ENCODE measurements at places on chromosomes 4 and X.

GRCh38 chrX:13013363-13014110, 30.9 kb downstream of the FAM9C start:
- no peak for DNase-seq

DNA sequence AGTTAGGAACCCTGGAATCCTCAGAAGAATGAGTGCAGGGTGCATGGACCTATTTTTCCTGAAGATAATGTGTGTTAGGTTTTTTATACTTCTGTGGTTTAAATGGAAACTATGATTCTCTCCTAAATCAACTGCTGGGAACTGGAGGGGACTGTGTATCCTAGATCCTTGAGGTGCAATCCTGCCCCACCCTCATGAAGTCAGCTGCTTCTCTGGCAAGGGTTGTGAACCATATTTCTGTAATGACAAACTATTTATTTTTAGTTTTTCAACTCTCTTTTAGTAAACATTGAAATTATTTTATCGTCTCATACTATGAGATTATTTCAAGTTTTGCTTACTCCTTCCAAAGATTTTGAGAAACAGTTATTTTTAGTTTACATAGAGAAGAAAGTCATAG, 25.8 kb upstream of the VEGFC start:
- DNase-seq: no peak

DNA sequence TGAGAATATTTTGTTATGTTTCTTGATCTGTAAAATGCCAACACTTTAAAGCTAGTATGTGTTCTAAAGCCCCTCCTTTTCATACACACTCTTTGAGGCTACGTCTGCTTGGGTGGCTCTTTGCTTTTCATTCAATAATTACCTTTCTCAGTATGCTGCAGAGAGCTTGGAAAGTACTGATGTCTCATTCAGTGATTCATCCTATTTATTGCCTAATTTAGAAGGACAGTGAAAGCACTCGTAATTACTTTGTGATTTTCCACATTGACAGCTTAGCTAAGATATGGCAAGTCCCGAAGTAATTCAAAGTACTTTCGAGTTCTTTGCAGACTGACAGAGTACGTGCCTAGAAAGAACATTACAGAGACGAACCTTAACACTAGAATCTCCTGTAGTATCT, 57.2 kb downstream of the BMP15 start:
- no peak for DNase-seq

- no peak for DNase-seq
Measured at GRCh38 chrX:121569609-121570008, 522.2 kb downstream of the GLUD2 start.

GRCh38 chr4:177960566-177960965, 518.3 kb upstream of the AGA start:
- no peak for DNase-seq

DNA sequence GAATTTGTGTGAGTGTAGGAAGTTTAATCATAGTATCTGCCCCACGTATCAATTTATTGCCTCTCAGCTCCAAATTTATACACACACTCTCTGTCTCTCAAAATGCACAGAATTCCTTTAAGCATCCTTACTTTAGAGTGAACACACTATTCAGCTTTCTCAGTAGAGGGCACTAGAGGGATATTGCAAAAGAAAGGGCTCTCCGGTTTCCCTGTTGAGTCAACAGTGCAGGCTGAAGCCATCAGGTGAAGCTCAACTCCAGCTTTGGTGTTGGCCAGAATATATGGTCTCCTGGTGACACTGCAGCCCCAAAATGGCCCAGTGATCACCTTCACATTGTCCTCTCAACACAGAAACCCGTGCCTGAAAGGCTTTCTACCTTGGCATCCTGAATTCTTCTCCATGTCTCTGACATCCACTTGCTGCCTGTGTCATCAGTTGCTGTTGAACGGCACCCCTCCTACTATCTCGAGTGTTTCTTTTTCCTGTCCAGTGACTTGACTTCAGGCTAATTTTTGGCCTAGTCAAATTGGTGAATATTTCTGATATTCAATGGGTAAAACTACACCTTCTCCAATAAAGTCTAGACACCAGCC, 670.5 kb downstream of the GABRG1 start:
- no peak for DNase-seq

- DNase-seq: no peak
Measured at GRCh38 chrX:9293903-9294302, 171.0 kb upstream of the TBL1X start.

DNA sequence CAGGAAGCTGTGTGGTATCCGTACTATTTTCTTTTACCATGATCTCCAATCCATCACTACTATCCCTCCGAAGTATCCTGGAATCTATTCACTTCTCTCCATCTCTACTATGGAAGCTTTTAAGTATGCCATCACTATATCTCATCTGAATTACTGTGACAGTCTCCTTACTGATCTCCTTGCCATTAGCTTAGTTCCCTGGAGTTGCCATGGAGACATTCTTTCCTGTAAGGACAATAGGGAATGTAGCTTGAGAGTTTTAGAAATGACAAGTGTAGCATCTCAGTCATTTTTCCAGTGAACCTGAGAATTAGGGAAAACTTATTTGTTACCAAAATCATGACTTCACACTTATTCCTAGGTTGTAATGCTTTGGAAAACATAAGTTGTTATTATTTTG, 86.3 kb downstream of the HPGD start:
- DNase-seq: no peak

GRCh38 chr4:56613101-56613862, 67.8 kb downstream of the HOPX start:
- DNase-seq: no peak

- DNase-seq: no peak
Measured at GRCh38 chrX:3699821-3700381, 13.5 kb downstream of the PRKX start.

Measured in activated T-cell treated with anti-CD3 and anti-CD28 coated beads, Interleukin-2, amount 50 U/mL, for 1 hour (primary cell).